AG04449 (cell line): ENCODE measurements at places on chromosomes 13 and 19.

DNA sequence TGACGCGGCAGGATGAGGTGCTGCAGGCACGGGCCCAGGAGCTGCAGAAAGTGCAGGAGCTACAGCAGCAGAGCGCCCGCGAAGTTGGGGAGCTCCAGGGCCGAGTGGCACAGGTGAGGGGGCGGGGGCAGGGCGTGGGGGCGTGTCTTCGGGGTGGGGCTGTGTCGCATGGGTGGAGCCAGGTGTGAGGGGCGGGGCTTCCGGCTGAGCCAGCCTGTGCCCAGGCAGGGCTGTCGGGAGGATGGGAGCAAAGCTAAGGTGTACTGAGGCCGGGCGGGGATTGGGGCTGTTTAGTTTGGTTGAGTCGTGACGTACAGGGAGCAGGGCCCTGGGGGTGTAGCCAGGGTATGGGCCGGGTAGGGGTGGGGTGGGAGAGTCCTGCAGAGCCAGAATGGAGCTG is 62.3 kb downstream of the KCNC3 start:
- no peak for DNase-seq

- no peak for DNase-seq
Observed at GRCh38 chr13:30866677-30867076, 39.4 kb upstream of the MEDAG start.

DNA sequence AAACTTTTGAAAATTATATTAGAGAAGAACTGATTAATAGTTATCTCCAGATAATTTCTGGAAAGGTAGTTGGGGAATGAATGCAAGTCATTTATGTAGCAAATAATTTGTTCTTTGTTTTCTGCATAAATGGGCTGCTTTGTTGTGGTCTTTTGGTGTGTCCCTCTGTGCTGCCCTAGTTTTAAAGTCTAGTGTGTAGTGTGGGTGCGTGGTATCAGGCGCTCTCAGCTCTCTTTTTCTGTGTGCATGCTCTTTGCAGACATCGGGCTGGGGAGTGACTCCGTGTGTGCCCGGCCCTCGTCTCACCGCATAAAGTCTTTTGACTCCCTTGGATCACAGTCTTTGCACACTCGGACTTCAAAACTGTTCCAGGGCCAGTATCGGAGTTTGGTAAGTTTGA is 94.5 kb downstream of the ARHGEF7 start:
- DNase-seq: no peak

- DNase-seq: no peak
Observed at GRCh38 chr13:45511310-45512097, 46.8 kb downstream of the COG3 start.

DNA sequence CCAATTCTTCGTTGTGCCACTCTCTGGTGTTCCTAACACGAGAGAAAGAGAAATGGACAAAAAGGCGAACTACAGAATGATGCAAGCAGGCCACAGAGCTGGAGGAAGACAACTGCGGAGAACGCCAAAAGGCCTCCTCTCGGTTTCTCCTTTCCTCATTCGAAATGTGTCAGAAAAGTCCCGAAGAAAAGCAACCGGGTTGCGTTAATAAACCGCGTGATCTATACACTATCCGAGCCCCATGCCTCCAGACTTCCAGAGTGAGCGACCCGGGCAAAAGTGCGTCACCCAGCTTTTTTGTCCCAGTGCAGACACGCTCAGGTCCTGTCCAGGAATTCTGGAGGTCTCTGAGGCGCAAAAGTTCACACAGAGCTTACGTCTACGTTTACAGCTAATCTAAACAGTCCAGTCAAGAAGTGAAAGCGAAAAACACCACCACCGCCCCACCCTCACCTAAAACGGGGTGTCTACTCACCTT is 413 bp downstream of the N4BP2L2 start:
- peak; percentile 5 for DNase-seq

GRCh38 chr13:86986448-86986847 is 684.7 kb upstream of the SLITRK5 start:
- DNase-seq: no peak

- DNase-seq: no peak
Observed at GRCh38 chr13:99751517-99752199, 219.9 kb downstream of the ZIC5 start.

DNA sequence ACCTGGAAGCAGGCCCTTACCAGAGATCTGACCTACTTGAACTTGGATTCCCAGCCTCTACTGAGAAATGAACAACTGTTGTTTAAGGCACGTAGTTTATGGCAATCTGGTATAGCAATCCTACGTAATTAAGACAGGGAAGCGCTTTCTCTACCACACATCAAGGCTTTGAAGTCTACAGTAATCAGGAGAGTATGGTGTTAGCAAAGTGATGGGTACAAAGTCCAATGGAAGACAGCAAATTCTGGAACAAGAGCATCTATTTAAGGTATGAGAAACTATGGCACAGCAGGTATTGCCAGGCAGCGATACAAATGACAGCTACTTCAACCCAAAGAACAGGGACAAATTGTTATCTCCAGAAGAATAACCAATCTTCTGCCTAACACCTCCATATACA is 3.1 kb downstream of the ZNF563 start:
- no peak for DNase-seq

- DNase-seq: no peak
Observed at GRCh38 chr13:94261163-94261562, 218.3 kb downstream of the DCT start.

DNA sequence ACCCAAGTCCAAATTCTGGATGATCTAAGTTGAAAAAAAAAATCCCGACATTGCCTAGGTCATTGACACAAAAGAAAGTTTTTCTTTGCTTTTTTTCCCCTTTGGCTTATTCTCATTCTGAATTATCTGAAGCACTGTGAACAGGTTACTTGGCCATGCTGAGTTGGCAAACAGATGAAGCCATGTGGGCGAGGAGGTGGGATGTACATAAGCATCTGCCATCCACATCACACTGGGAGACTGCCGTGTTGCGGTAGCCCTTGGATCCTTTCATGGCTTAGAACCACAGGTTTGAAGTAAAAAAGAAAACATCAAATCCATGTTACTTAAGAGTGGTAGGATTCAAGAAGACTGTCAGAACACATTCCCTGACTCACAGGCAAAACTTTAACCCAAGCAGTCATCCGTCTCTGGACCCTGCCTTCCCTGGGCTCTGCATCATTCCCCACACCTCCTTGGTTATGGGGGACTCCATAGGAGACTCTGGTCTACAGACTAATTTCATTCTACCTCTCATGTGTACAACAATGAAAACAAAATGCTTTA is 242.5 kb upstream of the SERP2 start:
- no peak for DNase-seq

DNA sequence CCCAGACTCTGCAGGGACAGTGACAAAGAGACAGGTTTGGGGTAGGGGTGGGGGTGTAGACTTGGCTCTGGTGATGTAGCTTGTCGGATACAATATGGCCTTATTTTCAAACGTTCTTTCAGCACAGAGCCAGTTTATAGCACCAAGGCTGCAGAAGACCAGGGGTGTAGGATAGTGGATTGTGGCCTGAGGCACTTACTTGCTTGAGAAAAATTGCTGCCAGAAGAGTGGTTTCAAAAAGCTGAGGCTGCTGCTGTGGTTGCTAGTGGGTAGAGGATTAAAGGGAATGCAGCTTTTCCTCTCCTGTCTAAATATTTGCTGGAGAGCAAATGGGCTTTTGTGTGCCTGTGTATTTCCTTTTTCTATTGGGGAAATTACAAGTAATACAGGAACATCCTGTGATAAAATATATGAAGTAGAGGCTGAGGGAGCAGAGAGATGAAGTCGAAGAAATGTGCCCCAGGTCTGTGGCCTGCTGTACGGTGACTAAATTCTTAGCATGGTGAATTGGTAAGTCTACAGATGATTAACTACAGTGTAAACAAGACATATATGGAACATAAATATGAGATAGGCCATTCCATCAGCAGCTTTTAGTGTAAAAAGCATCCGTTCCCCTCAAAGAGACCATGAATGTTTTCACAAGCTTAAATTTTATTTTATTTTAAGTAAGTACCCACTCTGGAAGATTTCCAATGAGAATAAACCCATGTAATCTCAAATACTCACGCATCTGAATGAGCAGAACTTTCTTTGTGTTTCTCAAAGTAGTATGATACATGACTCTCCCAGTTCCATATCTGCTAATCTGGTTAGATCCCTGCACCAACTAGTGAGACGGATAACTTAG is 112.9 kb downstream of the LRCH1 start:
- DNase-seq: no peak
